Activated CD4-positive, alpha-beta T cell treated with anti-CD3 and anti-CD28 coated beads, Interleukin-2, amount 50 U/mL, for 24 hours (primary cell): ENCODE measurements at places on chromosomes 12 and 14.

GRCh38 chr12:31620311-31620710, 29.4 kb upstream of the DENND5B start:
- DNase-seq: no peak

DNA sequence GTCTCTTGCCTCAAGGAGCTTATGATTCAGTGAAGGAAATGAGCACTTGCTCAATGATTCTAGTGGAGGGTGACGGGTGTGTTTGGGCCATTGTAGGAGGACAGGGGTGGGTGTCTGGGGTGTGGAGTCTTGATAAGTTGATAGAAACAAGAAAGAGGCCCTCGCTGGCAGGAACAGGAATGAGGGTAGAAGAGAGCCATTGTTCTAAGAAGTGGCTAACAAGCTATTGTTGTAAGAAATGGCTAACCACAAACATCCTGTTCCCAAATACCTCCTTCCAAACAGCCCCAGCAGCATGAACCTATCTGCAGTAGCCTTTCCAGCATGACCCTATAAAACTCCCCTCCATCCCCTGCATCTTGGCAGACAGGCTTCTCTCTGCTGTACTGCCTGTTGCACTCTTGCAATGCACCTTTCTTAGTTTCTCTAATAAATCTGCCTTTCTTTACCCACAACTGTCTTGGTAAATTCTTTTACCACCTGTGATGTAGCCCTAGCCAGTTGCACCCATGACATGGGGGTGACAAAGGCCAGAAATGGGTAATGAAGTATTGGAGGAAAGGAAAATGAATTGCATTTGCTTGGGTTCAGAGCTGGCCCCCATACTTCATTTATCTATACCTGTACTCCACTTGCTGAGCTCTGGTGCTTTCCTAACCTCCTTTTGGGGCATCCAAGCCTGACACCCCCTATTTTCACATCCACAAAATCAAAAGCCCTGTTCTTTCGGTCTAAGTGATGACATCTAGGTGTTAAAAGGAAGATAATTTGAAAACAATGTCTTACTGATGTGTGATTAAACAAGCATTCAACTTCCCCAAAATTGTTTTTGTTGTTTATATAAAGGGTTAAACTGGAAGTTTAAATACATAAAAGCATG, 389.1 kb downstream of the GRIN2B start:
- DNase-seq: no peak

DNA sequence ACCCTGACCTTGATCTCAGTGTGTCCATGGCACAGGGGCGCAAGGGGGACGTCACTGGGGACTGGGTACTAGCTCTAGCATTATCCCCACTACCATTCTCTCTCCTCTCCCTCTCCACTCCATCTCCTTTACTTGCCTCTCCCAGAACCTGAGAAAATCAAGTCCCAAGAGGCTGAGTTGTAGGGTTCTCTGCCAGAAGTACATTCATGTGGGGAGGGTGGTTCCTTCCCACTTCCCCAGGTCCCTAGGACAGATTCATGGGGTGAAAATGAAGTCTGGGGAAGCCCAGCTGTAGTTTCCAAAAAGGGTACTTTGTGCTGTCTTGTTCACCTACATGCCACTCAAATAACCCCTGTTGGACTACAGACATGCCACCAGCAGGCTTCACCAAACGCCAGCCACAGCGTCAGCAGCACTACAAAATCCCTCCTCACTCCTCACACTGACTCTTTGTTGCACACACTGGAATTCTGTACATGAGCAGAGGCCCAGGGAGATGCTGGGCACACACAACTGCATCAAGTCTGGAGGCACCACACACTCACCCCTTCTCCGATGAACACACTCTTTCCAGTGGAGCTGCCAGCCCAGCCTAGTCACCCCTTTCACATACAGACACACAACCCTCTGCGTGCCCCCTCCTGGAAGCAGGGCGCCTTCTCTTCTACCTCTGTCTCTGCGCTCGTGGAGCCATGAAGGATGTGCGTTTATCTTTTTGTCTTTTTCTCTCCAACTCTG, 6.9 kb downstream of the RARG start:
- no peak for DNase-seq

DNA sequence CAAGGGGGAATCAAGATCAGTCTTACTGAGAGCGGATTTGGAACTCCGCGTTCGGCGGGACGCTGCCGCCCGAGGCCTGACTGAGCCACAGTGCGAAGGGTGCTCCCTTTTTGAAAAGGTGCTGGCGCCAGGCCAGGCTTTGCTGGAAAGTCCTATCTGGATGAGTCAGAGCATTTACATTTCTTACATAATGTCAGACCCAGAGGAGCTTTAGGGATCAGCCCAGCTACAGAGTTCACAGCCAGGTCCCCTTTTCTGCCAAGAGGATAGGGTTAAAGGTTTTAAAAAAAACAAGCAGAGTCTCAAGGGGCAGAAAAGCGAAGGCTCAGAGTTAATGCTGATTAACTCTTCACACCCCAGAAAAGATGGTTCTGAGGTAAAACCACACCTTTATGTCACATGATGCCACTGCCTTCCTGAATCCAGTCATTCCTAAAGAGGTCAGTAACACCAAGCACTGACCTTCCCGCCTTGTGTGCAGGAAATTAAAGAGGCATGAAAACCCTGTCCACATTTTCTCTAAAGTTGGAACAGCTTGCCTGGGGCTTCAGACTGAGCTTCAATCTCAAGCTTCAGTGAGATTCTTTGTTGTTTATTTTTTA, 11.7 kb upstream of the FBXL14 start:
- DNase-seq: peak; percentile 72

- no peak for DNase-seq
These were observed 4.2 kb downstream of the RDH5 start for GRCh38 chr12:55724226-55724939.

GRCh38 chr14:68627868-68628604, 164.8 kb downstream of the ZFP36L1 start:
- DNase-seq: peak; percentile 31

DNA sequence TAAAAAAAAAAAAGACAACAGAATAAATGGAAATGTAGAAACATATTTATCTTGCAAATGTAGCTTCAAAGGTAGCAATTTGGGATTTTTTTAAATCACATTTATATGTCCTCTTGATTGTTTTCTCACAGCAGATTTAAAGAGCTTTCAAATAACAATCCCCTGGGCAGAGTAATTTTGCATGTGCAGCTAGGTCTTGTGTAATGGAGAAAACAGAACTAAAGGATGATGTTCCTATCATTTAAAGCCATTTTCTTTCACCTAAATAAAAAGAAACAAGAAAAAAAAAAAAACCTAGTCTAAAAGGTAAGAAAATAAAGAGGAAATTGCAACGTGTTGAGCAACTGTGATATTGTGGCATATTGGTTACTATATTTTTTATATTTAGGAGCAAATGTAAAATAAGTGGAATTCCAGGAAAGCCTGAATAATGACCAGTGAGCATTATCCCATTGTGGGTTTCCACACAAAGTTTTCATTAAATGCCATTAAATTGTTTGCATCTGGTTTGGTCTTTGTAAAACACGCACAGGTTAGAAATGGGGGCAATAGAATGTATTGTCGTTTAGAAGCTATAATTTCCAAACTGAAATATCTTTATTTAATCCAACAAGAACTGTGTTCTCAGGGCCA, 215.6 kb downstream of the SLC6A15 start:
- no peak for DNase-seq

- no peak for DNase-seq
These were observed 10.2 kb downstream of the SGPP1 start for GRCh38 chr14:63717702-63718101.
